Lung (tissue), 17 donors: ENCODE measurements at places on chromosomes 3 and 15. TPM values are rescaled to one million over a fixed set of nuclear protein-coding genes. Genes with fewer than 3 reads are reported as not detected.

Gene FOXB1
- not detected for total RNA-seq

Gene KLF15
- total RNA-seq, result 18.1 TPM

Gene TP63
- 12.3 TPM for total RNA-seq

DNA sequence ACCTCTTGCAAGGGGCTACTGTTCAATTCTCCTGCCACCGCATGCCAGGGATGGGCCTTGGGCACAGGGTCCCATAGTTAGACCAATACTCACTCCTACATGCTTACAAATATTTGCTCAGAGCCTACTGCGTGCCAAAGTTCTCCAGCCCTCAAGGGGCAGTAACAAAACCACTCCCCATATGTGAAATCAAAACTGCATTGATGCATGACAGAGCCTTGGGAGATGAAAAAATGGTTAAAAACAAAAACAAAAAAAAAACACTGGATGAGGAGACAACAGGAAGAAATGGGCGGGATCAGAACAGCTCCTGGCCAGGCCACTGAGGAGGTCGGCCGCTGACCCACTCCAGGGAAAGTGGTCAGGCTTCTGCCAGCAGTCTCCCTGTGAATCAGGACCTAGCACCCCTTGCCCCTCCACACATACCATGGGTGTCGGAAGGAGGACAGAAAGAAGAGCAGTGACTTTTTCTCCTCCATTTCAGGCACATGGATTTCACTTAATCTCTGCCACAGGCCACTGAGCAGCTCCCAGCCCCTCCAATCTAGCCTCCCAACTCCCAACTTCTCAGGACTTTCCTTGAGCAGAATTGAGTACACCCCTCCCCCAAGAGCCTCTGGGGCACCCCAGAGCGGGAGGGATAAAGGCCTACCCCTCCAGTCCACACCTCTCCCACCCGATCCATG, 2.8 kb downstream of the PLXNB1 start:
- DNase-seq, result no peak
- peak overlapping the region; percentile 44 for H3K27ac ChIP-seq
- no peak overlapping the region for H3K4me3 ChIP-seq
- peaks cover 25% of the 10 kb centered on the region for H3K4me1 ChIP-seq
- H3K36me3 ChIP-seq, result peaks cover 5% of the 10 kb centered on the region

GRCh38 chr15:80694611-80695098, 455 bp upstream of the ABHD17C start:
- H3K4me3 ChIP-seq, result peak overlapping the region; percentile 64
- no peaks in the 10 kb centered on the region for H3K27me3 ChIP-seq
- peak; percentile 35 for DNase-seq
- H3K36me3 ChIP-seq, result no peaks in the 10 kb centered on the region
- peak overlapping the region; percentile 78 for H3K27ac ChIP-seq

GRCh38 chr3:194287374-194287773, 63.8 kb downstream of the CPN2 start:
- no peak overlapping the region for H3K4me3 ChIP-seq
- no peaks in the 10 kb centered on the region for H3K27me3 ChIP-seq
- H3K4me1 ChIP-seq, result peaks cover 37% of the 10 kb centered on the region
- no peak overlapping the region for H3K27ac ChIP-seq

Gene GOLGA8M
- total RNA-seq, result 2.1 TPM

DNA sequence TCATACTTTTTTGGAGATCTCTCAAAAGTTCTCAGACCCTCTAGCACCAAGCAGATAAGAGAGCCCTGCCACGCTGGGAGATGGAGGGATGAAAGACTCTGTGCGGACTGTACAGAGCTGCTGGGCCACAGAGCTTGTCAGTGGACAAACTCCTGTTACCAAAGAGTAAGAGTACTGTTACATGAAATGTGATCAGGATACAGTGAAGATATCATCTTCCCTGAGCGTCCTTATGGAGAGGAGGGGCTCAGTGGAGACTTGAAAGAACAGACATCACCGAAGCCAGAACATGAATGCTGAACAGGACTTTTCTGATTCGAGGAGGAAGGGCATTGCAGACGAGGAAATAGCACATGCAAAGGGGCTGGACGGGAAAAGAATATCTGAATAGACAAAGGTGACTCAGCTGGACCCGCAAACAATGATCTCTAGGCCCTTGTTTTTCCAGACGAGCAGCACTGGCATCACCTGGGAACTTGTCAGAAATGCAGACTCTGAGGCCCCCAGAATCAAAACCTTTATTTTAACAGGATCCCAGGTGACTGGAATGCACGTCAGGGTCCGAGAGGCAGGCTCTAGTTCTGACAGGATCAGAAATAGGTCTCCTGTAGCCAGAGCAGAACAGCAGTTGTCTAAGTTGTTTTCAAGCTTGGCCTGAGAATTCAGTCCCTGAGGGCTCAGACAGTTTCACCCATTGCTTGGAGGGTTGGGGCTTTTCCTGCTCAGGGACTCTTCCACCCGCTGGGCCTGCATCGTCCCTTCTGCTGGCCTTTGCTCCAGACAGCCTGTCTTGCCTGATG, 277.9 kb downstream of the RPLP1 start:
- DNase-seq, result no peak
- H3K4me1 ChIP-seq, result peaks cover 13% of the 10 kb centered on the region
- H3K4me3 ChIP-seq, result no peak overlapping the region
- H3K36me3 ChIP-seq, result no peaks in the 10 kb centered on the region
- H3K27me3 ChIP-seq, result no peaks in the 10 kb centered on the region

GRCh38 chr3:19885468-19885867, 48.5 kb downstream of the EFHB start:
- H3K4me1 ChIP-seq, result peaks cover 12% of the 10 kb centered on the region
- no peak overlapping the region for H3K4me3 ChIP-seq
- no peaks in the 10 kb centered on the region for H3K27me3 ChIP-seq
- no peaks in the 10 kb centered on the region for H3K36me3 ChIP-seq
- no peak overlapping the region for H3K27ac ChIP-seq

Gene SCAANT1
- total RNA-seq, result not detected

DNA sequence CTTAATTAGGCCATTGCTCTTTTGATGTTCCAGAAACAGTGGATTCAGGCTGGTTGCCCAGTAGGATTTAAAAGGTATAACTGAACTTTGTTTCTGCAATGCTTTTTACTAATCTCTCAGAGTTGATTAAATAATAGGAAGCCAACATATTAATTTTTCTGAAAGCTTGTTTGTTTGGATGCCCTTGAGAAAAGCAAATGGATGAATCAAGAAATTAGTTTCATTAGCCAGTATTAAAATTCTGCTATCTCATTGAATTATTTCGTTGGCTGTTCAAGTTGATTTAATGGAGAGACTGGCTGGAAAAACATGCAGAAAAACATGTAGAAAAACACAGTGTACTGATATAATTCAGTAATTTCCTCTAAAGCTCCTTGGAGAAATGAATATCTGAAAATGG, 178.9 kb upstream of the THRB start:
- H3K27me3 ChIP-seq, result no peaks in the 10 kb centered on the region
- H3K27ac ChIP-seq, result no peak overlapping the region
- no peaks in the 10 kb centered on the region for H3K36me3 ChIP-seq
- no peak overlapping the region for H3K4me3 ChIP-seq

- no peak overlapping the region for H3K4me3 ChIP-seq
- no peaks in the 10 kb centered on the region for H3K36me3 ChIP-seq
- no peaks in the 10 kb centered on the region for H3K4me1 ChIP-seq
- no peak overlapping the region for H3K27ac ChIP-seq
- H3K27me3 ChIP-seq, result no peaks in the 10 kb centered on the region
Measured at GRCh38 chr3:111319598-111319997, 222.4 kb upstream of the CD96 start.

Gene MAGI1
- 38.9 TPM for total RNA-seq

- H3K27me3 ChIP-seq, result no peaks in the 10 kb centered on the region
- no peak overlapping the region for H3K4me3 ChIP-seq
- no peak for DNase-seq
- H3K36me3 ChIP-seq, result no peaks in the 10 kb centered on the region
Measured at GRCh38 chr3:70657454-70657853, 345.0 kb upstream of the MDFIC2 start.

Gene CTDSPL
- 52.8 TPM for total RNA-seq

- no peaks in the 10 kb centered on the region for H3K36me3 ChIP-seq
- no peak overlapping the region for H3K27ac ChIP-seq
- H3K4me3 ChIP-seq, result no peak overlapping the region
- H3K4me1 ChIP-seq, result no peaks in the 10 kb centered on the region
- no peak for DNase-seq
Measured at GRCh38 chr3:132911741-132912415, 126.3 kb upstream of the TMEM108 start.

Gene PLAAT1
- 0.86 TPM for total RNA-seq

GRCh38 chr3:125331243-125331642, 43.9 kb downstream of the ZNF148 start:
- H3K36me3 ChIP-seq, result no peaks in the 10 kb centered on the region
- no peak overlapping the region for H3K4me3 ChIP-seq
- peaks cover 6% of the 10 kb centered on the region for H3K4me1 ChIP-seq
- no peak for DNase-seq

GRCh38 chr3:71614426-71614825, 30.9 kb upstream of the FOXP1 start:
- DNase-seq, result no peak
- H3K27ac ChIP-seq, result no peak overlapping the region
- no peak overlapping the region for H3K4me3 ChIP-seq

Gene ATP2B2
- 0.06 TPM for total RNA-seq

- DNase-seq, result no peak
- no peak overlapping the region for H3K27ac ChIP-seq
- H3K27me3 ChIP-seq, result no peaks in the 10 kb centered on the region
Measured at GRCh38 chr3:143188881-143189280, 69.3 kb downstream of the CHST2 start.

GRCh38 chr3:49867871-49868321, 1.8 kb downstream of the CAMKV start:
- peak; percentile 61 for DNase-seq
- H3K36me3 ChIP-seq, result no peaks in the 10 kb centered on the region
- peaks cover 5% of the 10 kb centered on the region for H3K27me3 ChIP-seq
- H3K27ac ChIP-seq, result no peak overlapping the region
- no peak overlapping the region for H3K4me3 ChIP-seq
